Stimulated activated CD4-positive, alpha-beta T cell treated with anti-CD3 and anti-CD28 coated beads, TNF-alpha, amount 100 ng/mL, for 1 hour (primary cell): ENCODE measurements at places on chromosomes 7 and 10.

GRCh38 chr7:128215739-128216138, 25.3 kb upstream of the LEP start:
- DNase-seq = no peak

- no peak for DNase-seq
Measured at GRCh38 chr7:157715071-157715937, 378.5 kb downstream of the DNAJB6 start.

DNA sequence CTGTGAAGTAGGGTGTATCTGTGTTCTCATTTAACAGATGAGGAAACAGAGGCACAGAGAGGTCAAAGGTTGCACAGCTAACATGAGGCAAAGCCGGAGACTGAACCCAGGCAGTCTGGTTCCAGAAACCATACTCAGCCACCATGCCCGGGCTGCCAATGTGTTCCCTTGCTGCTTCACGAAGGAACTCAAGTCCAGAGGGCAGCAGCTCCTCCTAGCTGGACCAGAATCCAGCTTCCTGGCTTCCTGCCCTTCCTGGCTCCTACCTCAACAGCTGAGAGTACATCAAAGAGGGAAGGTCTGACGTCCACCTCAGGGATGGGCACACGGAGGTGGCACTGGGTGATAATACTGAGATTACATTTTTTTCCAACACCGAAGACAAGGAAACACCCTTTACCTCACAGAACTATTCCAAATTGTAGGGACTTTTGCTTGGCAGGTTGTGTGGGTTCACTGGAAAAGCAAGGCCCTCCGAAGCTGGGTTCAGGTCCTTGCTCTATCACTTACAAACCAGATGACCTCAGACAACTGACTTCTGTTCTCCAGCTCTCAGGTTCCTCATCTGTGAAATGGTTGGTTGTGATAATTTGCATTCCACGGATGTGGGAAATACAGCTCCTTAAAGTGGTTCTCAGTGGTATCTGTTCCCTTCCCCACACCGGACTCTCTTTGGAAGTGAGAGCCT, 154.1 kb upstream of the ZMIZ1 start:
- no peak for DNase-seq

DNA sequence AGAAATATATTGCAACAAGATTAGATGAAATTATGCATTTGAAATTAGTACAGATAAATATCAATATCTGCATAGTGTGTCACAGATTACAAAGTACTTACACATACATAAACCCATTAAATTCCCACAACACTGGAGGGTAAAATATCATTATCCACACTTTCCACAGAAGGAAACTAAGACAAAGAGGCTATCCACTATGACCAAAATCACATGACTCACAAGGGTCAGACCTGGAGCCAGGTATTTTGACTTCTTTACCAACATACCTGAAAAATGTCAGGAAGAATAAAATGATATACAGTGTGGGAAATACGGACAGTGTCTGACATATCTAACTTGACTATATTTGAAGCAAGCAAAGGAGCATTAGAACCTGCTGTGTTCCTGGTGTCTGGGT, 34.1 kb downstream of the HYCC1 start:
- DNase-seq = no peak

DNA sequence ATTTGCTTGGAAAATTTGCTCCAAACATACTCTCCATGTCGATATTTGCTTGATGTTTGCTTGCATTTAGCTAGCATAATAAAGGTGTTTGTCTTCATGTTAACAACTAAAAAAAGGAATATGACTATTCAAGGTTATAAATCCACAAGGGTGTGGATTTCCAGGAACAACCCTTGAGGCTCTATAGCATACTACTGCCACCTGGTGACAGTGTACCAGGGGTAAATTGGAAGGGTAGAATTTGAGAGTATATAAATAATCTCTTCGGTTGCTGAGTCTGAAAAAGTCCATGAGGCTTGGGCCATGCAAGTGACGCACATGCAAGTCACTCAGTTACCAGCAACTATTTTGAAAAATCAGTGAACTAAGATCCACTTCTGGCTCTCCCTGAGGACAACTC, 68.4 kb downstream of the SLIT1 start:
- DNase-seq = no peak

- DNase-seq = no peak
Measured at GRCh38 chr7:150428671-150429451, 21.6 kb upstream of the GIMAP8 start.

- DNase-seq = no peak
Measured at GRCh38 chr7:15802425-15802824, 115.9 kb upstream of the MEOX2 start.

DNA sequence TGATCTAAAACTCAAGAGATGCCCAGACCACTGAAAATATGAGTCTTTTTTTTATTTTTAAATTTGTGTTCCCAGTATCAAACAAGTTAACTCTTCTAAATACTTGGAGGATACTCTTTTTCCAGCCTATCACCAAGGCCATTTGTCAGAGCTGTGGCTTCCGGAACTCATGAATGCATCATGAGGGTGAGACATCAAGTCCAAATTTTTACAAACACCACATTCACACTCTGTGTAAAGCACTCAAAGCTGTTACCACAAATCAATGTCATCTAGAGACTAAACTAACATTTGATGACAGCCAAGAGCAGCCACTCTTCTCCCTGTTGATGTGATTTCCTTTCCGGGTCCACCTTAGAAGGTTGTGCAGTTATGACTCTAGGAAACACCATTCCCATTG, 43.8 kb upstream of the ARID5B start:
- DNase-seq = no peak

GRCh38 chr7:121259826-121260225, 69.0 kb upstream of the WNT16 start:
- no peak for DNase-seq

- DNase-seq = no peak
Measured at GRCh38 chr10:122362621-122363020, 11.9 kb upstream of the PLEKHA1 start.

DNA sequence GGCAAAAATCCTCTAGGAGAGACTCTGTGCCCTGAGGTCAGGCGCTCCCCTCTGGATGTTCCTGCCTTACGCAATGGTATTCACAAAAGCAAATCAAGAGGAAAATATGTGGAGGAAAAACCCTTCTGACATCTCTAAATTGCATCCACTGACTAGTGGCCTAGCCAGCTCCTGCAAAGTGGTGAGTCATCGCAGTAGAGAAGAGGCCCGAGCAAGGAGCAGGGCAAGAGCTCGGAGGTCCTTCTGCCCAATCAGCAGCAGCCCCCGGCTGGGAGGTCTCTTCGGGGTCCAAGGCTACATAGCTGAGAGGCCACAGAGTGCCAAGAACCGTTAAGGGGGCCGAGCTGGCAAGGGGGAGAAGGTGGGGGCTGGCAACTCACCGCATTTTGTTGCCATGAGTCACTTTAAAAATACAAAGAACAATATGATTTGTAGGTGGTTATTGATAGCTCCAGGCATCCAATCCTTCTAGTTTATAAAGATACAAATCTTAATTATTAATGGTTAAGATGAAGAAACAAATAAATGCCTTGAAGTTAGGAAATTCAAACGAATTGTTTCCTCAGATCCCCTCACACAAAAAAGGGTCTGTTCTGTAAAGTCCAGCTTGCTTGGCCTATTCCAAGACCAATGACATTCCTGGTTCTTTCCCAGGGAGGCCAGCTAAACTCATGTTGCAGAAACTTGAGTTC, 161.6 kb downstream of the PKD1L1 start:
- DNase-seq = no peak

DNA sequence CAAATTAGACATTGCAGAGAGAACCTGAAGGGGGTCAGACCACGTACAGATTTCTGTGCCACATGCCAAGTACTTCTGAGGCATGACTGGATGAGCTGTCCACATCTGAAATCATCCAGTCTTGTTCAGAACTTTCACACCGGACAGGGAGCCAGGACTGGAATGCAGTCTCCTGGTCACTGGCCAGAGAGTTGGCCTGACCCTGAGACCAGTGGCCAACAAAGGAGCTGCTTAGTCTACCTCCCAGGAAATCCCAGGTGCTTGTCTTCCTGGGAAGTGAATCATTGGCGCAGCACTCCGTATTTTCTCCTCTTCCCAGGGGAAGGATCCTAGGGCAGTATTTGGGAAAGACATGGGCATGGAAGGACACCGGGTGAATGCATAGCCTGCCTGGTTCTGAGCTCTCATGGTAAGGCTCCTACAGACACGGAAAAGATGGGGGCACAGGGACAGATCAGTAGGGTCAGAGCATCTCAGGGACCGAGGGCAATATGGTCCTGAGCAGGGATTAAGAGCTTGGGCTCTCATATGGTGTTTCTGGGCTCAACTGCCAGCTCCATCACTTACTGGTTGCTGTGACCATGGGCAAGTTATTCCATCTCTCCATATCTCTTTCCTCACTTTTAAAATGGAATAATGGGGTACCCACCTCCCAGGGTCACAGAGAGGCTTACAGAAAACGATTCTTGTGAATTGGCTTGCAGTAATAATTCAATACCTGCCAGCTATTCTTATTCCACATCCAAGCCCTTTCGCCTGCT, 1.3 kb upstream of the SCD start:
- DNase-seq = no peak

- no peak for DNase-seq
Measured at GRCh38 chr7:120402079-120402767, 129.2 kb downstream of the KCND2 start.

DNA sequence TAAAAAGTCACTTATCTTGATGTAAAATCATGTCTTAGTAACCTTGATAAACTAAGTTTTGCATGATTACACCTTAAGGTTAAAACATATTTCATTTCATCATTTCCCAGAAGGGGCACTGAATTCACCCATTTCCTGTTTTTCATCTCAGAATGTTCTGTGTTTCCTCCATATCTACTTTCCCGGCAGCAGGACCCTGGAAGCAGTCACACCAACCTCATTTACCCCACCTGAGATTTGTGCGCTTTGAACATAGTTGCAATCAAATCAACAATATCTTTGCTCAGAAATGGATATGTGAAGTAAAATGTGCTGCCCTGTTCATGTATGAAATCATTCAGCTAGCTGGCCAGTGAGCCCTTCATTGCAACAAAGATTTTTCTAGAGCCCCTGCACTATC, 46.8 kb downstream of the IKZF1 start:
- DNase-seq = no peak

- no peak for DNase-seq
Measured at GRCh38 chr7:106143711-106144337, 31.7 kb upstream of the SYPL1 start.

GRCh38 chr10:86936661-86937501, 20.5 kb downstream of the MMRN2 start:
- DNase-seq = no peak

DNA sequence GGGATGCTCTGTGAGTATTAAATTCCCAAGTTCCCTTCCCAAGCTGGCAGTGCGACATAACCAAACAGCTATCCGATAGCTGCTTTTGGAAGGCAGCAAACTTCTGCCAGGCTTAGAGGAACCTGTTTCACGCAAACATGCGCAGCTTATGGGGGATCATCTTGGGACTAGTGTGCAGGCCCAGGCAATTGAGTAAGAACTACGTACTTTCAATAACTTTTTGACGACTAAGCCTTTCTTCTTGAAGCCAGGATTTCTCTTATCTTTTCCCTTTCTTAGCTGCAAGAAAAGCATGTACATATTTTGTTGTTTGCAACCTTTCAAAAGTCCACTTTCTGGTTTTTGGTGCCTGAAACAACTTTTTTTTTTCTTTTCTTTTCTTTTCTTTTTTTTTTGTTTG, 28.7 kb upstream of the SEPHS1 start:
- no peak for DNase-seq

DNA sequence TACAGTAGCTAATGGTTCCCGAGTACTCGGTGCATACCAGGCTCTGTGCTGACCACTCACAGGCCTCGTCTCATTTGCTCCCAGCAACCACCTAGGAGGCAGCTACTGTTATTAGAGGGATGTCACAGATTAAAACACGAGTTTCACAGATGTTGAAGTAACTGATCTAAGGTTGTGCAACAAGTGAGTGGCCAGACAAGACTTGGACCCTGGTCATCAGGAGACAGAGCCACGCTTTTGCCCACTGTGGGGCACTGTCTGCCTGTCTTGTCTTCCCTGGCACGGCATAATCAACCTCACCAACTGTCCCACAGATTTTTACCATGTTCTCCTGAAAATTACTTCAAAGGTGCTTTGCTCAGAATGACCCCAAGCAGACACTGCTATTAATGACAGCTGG, 111.6 kb upstream of the HABP2 start:
- no peak for DNase-seq

GRCh38 chr7:25389489-25390106, 161.3 kb upstream of the NPVF start:
- DNase-seq = no peak

DNA sequence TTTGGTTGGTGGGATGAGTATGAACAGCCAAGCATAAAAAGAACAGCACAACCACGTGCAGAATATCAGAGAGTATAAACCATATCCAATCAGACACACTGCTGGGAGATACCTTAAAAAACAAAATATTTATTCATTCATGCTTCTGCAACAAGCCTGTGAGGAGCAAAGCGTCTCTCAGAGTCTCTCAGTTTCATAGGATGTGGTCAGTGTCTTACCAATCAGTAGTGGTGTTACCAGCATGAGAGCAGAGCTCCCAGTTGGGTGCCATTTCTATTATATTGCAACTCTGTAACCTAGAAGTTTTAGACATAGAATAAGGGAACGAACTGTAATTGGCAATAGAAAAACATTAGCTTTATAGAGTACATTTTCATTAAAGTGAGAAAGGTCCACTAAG, 445.9 kb upstream of the LRRN3 start:
- no peak for DNase-seq

- no peak for DNase-seq
Measured at GRCh38 chr7:126079581-126079980, 1150.0 kb upstream of the POT1 start.

DNA sequence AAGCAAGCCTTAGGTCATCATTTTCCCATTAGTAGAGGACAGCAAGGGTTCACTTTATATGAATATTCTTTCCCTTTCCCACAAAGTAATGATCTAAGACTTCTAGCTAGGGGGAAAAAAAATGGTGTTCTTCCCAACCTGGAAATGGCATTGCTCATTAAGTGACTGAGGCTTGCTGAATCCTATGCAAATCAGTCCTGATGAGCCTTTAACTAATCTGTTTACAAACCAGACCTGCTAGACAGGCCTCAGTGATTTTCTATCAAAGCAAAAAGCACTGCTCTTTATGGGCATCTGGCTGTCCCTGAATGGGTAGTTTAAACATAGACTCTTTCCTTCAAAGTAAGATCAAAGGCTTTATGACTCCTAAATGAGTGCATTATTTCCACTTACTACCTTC, 146.3 kb downstream of the HIBADH start:
- no peak for DNase-seq

DNA sequence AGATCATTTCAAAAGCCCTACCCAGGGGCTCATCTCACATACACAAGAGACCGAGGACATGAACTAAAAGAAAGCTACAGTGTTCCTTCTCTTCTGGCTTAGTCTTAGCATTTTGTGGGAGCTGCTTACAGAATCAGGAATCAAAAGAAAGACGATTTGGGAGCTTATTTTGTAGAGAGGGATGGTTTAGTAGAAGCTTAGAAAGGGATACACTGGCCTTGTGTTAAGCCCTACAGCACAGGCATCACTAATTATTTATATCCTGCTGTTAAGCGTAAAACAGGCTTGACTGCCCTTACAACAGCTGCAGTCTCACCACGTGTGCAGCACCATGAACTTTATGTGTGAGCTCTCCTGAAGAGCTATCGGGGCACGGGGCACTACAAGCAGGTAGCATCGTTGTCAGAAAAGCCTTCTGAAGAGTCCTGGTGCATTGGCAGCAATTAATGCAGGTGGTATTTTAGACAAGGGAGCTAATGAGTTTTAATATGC, 798.3 kb downstream of the NXPH1 start:
- no peak for DNase-seq

- DNase-seq = no peak
Measured at GRCh38 chr10:112275512-112276245, 7.5 kb upstream of the TECTB start.

GRCh38 chr10:132546567-132547420, 9.2 kb downstream of the INPP5A start:
- no peak for DNase-seq

- DNase-seq = no peak
Measured at GRCh38 chr7:44251269-44251668, 50.5 kb downstream of the YKT6 start.
